ENCODE measurements at places on chromosomes 3 and 15.

GRCh38 chr3:60192297-60193114, 1058.7 kb downstream of the FHIT start:
- no peak for DNase-seq

DNA sequence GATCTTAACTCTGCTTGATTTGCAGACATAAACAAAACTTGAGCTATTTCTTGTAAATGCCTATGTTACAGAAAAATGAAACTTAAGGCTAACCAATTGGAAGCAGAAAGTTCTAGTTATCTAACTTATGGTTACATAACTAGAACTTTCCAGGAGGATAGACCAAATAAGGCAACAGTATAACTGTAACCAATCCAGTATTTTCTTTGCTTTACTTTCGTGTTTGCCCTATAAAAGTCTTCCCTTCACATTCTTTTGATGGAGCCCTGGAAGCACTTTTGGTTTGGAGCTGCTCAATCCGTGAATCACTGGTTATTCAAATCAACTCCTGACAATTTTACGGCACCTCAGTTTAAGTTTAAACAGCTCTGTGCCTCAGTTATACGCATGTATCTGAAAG, 164.6 kb downstream of the SUCLG2 start:
- no peak for DNase-seq

GRCh38 chr15:63532307-63532744, 27.9 kb downstream of the USP3 start:
- DNase-seq, result no peak

GRCh38 chr3:176814285-176814684, 383.0 kb downstream of the TBL1XR1 start:
- no peak for DNase-seq

DNA sequence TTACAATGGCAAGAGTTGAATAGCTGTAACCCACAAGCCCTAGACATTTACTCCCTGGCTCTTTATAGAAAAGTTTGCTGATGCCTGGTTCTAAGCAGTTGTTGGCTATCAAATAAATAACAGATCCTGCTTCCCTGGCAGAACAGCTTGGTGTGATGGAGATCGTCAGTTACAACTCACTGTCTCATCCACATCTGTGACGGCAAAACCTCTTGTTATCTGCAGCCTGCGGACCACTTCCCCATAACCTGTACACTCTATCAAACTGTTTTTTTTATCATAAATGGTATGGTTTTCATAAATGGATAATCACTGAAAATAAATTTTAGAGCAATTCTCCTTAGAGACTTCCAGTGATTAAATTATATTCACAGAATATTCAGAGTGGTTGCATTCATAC, 14.1 kb downstream of the ZDHHC3 start:
- DNase-seq, result no peak

DNA sequence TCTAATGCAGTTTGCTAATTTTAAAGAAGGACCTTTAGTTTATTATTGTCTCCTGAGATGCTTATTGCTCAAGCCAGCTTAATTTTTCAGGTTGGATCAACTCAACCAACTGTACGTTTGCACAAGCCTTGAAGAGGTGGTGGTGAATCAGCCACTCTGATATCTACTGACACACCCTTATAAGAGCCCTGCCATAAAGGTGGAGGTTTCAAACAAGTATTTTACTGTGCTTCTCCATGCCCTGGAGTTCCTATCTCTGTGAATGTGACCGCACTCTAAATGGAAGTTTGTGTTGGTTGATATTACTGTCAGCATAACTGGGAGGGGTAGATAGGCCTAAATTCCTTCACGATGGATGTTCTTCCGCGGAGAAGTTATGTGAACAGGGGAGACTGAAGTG, 297.3 kb upstream of the UBE2E1 start:
- no peak for DNase-seq

GRCh38 chr15:60555806-60556205, 76.9 kb upstream of the ICE2 start:
- no peak for DNase-seq

DNA sequence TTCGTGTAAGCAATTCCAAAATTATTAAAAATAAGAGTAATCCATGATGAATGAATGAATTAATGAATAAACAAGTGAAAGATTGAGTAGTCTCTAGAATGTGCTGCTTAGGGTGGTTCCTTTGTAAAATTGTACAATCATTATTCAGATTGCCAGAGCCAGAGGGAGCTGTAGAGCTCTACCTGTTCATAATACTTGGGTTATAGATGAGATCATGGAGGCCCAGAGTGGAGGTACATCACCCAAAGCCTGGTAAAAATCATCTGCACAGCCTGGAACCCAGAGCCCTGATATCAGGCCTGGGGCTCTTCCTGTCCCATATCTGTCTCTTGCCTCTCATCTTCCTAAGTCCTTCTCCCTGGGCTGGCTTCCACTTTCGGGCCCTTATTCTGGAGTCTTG, 297.2 kb downstream of the RPLP1 start:
- no peak for DNase-seq

DNA sequence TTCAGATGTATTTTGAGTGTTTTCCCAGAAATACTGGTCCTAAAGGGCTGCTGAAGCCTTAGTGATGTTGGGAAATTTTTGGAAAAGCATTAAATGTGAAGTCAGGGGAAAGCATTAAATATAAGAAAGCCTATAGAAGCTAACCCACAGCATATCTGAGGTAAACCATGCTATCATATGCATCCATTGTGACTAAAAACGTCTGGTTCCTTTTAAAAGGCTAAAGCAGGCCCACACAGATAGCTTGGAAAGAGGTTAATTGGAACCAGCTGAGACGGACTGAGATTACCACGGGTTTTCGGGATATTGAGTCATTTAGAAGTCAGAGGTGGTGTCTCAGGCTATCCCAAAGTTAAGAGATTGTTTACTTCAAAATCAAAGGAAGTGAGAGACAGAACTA, 78.2 kb downstream of the CYP19A1 start:
- DNase-seq, result no peak

Measured in activated T-cell treated with anti-CD3 and anti-CD28 coated beads for 1 hour (primary cell).